ENCODE measurements at places on chromosomes 2 and 18. TPM values are rescaled to one million over a fixed set of nuclear protein-coding genes. Genes with fewer than 3 reads are reported as not detected.

Gene DSG4
- total RNA-seq, result not detected

Gene NHEJ1
- total RNA-seq, result 8.5 TPM

Gene TCF7L1
- total RNA-seq, result 4.6 TPM

GRCh38 chr2:213119061-213119809 lies 32.2 kb downstream of the IKZF2 start:
- no peak overlapping the region for H3K27ac ChIP-seq
- no peaks in the 10 kb centered on the region for H3K27me3 ChIP-seq
- no peak overlapping the region for H3K4me3 ChIP-seq
- no peaks in the 10 kb centered on the region for H3K4me1 ChIP-seq
- H3K36me3 ChIP-seq, result no peaks in the 10 kb centered on the region

GRCh38 chr2:120769787-120770120 lies 34.1 kb downstream of the GLI2 start:
- H3K36me3 ChIP-seq, result no peaks in the 10 kb centered on the region
- no peak overlapping the region for H3K27ac ChIP-seq
- peaks cover 29% of the 10 kb centered on the region for H3K4me1 ChIP-seq

DNA sequence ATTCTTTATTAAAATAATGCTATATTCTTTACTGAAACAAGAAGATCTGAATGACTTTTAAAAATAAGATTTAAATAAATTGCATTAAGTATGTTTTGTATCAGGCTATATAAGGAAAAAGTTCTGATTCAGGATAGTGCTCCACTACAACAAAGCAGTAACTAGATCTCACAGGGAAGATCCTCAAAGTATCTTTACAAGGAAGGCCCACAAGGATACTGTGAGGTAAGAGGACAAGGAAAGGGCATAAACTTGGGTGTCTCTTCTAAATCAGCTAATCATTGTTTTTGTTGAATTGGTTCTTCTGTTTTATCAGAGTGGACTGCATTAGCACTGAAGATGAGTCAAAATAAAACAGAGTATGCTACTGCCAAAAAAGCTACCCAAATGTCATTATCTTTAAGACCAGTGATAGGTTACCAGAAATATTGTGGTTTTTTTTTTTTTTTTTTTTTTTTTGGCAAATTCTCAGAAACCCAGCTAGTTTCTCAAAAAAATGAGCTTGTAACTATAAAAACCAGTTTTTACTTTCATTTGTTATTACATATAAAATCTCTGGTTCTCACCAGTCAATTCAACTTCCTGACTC lies 160.9 kb downstream of the BAZ2B start:
- no peak overlapping the region for H3K27ac ChIP-seq
- H3K27me3 ChIP-seq, result no peaks in the 10 kb centered on the region
- peaks cover 10% of the 10 kb centered on the region for H3K4me1 ChIP-seq
- no peaks in the 10 kb centered on the region for H3K36me3 ChIP-seq

DNA sequence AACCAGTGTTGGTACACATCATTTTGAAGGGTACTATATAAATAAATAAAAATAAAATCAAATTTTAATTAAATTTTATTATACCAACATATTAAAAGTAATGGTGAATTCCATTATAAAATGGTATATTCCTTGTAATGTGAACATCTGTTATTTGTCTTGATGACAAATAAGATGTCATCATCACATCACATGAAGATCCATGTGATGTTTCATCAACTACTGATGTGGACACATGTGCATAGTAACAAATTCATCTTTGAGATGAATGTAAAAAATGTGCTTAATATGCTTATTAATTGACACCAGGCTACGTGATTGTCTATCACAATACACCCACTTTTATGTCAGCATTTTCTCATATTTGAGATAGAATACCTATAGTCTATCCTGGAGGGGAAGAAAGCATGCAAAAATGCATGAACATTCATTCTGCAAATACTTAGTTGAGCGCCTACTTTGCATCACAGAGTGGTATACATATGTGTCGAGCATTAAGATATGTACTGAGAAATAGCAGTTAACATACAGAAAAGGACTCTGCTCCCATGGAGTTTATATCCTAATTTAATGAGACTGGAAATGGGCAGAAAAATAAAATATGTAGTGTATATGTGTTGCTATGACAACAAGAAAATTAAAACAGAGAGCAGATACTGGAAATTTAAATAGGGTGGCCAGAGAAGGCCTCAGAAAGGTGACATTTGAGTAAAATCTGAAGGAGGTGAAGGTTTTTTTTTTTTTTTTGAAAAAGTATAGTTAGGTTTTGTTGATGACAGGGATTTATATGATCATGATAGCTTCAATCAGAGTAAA lies 281.1 kb downstream of the ARHGAP15 start:
- H3K27ac ChIP-seq, result no peak overlapping the region
- H3K4me3 ChIP-seq, result no peak overlapping the region
- H3K36me3 ChIP-seq, result no peaks in the 10 kb centered on the region
- H3K4me1 ChIP-seq, result no peaks in the 10 kb centered on the region

Data from heart right ventricle (tissue), 16 donors.